Activated CD4-positive, alpha-beta T cell treated with anti-CD3 and anti-CD28 coated beads, Interleukin-2, amount 50 U/mL, for 48 hours (primary cell): ENCODE measurements at places on chromosomes 12 and 14.

- DNase-seq = no peak
Measured at GRCh38 chr12:12201274-12201758, 65.5 kb downstream of the LRP6 start.

- no peak for DNase-seq
Measured at GRCh38 chr14:101243587-101244338, 317.5 kb upstream of the DIO3 start.

DNA sequence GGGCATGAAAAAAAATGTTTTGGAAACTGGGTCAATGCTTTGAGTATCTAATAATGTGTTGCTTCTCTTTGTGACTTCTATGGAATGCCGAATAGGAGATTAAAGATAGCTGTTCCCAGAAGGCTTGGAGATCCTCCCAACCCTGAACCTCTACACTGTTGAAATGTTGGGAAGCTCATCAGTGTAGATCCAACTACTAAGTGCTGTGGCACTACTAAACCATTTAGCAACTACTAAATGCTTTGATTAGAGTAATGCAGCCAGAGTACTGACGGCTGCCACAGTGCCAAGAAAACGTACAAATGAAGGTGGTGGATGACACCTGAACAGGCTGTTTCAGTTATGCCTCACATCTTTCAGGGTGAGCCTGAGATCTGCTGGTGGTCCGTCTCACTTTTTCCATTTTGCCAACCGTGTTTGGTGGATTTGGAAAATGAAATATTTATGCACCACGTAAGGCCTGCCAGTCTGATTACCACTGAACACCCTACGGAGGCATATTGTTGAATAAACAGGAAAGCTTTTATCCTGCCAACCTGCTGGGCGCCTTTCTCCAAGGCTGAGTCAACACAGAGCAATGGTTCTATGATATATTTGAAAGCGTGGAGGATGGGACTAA is 938.0 kb upstream of the FLRT2 start:
- no peak for DNase-seq

- no peak for DNase-seq
Measured at GRCh38 chr14:55138091-55138490, 9.0 kb downstream of the LGALS3 start.

DNA sequence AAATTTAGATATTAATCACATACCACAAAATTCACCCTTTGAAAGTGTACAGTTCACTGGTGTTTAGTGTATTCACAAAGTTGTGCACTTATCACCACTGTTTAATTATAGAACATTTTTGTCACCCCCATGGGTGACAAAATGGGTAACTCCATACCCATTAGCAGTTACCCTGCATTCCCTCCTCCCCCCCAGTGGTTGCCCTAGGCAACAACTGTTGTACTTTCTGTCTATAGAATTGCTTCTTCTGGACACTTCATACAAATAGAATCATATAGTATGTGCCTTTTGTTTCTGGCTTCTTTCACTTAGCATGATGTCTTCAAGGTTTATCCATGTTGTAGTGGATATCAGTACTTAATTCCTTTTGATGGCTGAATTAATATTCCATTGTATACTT is 52.7 kb downstream of the FBXO34 start:
- DNase-seq = no peak

DNA sequence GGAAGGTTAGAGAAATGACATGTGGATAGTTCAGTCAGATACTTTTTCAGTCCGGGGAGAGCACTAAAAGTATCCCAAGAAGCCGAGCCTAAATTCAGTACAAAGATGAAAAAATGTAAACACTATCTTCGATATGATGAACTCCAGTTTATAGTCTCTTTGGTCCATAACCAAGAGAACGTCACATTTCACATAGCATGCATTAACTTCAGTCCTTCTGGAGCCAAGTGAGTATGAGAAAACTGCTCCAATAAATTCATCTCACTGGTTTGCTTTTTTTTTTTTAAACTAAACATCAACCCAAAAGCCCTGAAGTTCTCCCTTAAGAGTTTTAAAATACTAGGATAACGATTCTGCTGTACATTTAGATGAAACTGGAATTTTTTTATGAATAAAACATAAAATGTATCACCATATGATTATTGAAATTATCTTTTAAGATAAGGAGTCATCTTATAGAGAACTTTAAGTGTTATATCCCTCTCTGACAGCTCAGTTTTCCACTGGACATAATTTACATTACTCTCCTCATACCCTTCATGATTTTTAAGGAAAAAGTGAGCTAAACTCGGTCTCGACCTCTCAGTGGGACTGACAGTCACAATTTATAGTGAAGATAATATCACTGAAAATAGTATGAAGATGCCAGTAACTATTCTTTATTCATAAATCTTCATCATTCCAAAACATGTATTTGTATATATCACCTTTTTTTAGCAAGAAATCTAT is 841.5 kb upstream of the FLRT2 start:
- DNase-seq = no peak

GRCh38 chr12:57609781-57610553 is 1.3 kb upstream of the ARHGEF25 start:
- DNase-seq = no peak

GRCh38 chr14:53531156-53531555 is 378.0 kb upstream of the DDHD1 start:
- no peak for DNase-seq

- no peak for DNase-seq
Measured at GRCh38 chr12:124814741-124815613, 48.7 kb downstream of the SCARB1 start.

- DNase-seq = no peak
Measured at GRCh38 chr14:83707056-83707455, 1822.9 kb upstream of the FLRT2 start.

GRCh38 chr12:54662026-54662425 is 13.9 kb upstream of the DCD start:
- no peak for DNase-seq

GRCh38 chr12:68163560-68164081 is 4.1 kb upstream of the IFNG start:
- no peak for DNase-seq

- no peak for DNase-seq
Measured at GRCh38 chr12:43063650-43064049, 474.1 kb upstream of the PRICKLE1 start.

DNA sequence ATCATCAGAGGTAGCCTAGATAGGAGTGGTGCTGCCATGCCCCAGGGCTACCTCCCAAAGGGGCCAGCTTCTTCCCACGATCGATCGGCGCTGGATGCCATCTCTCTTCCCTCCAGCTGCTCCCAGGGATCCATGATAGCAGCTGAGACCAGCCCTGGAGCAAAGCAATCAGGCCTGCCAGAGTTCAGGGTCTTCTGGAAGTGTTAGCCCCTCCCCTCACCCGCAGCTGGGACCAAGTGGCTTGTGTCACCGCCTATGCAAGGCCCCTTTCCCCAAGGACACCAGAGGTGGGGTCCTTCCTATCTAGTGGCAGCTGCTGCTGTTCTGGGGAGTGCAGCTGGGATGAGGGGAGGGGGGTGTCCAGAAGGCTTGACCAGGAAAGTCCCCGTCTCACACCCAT is 87.0 kb downstream of the IRF2BPL start:
- DNase-seq = no peak

- DNase-seq = no peak
Measured at GRCh38 chr12:85676816-85677749, 159.1 kb downstream of the RASSF9 start.

DNA sequence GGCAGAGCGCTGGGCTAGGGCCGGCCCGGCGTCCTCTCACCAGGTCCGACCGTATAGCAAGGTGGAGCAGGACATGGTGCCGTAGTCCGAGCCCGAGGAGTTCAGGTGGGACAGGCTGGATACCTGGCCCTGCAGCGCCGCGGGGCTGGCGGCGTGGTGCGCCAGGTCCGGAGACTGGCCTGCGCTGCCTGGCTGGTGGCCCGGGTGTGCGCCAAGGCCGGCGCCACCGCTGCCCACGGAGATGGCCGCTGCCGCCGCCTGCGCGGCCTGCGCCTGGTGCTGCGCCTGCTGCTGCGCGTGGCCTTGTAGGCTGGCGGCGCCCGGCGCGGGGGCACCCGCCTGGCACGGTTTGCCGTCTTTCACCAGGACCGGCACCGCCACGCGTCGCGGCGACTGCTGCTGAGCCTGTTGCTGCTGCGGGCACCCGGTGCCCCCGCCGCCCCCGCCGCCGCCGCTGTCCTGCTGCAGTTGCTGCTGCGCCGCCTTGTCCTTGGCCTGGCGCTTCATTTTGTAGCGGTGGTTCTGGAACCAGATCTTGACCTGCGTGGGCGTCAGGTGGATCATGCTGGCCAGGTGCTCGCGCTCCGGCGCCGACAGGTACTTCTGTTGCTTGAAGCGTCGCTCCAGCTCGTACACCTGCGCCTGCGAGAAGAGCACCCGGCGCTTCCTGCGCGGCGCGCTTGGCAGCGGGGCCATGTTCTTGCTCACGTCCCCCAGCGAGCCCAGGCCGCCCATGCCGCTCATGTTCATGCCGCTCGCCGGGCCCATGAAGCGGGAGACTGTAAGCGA is 2.6 kb downstream of the NKX2-1 start:
- DNase-seq = no peak
